ENCODE measurements at places on chromosomes 4 and X.

- DNase-seq, result no peak
Measured at GRCh38 chr4:176063718-176064117, 1.9 kb upstream of the WDR17 start.

GRCh38 chrX:38560776-38561125 is 591 bp upstream of the TSPAN7 start:
- DNase-seq, result no peak

DNA sequence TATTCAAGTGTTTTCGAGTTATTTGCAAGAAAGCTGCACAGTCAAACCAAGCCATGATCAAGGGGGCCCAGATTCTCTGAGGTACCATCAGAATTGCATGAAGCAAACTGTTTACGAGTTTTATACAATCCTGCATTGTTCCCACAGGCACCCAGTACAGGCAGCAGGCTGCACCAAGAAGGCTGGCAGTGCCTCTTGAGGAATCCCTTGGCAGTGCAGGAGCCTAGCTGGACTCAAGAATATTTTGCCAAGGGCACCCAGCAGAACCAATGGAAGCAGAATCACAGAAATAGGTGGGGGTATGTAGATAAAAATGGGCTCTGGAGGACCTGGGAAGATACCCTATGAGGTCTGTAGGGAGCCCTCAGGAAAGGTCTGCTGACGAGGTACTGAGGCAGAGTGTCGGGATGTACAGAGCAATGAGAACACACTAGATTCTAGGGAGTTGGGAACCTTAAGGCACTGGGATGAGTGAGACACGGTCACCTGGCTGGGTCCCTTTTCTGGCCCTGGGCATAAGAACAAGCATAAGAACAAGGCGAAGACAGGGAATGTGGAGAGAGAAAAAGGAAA is 2.5 kb upstream of the PLP1 start:
- DNase-seq, result no peak

- DNase-seq, result no peak
Measured at GRCh38 chr4:101254776-101255175, 92.5 kb downstream of the PPP3CA start.

DNA sequence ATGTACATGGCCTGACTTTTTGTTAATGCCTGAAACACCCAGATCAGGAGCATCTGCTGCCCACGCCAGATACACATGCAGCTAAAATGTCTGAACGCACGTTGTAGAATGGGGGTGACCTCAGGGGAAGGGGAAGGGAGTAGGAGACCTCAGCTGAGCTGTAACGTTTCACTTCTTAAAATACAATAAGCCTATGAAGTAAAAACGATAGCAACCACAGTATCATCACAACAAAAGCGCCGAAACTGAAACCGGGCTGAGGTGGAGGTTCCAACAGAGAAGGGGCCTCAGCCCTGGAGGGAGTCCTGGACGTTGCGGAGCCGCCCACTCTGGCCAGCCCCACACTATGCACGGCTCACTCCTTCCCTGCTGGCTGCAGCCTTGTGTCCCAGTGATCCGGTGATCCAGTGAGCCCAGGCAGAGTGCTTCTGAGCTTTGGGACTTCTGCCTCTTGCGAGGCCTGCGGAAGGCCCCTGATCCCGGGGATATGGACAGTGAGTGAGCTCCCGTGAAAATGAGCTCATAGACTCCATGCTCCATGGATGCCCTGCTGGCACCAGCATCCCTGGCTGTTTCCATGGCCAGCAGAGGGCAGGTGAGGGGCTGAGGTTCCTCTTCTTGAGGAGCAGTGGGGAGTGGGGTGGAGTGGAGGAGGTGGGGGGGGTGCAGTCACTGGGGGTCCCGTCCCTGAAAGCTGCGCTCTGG is 52.0 kb downstream of the HMX1 start:
- no peak for DNase-seq

DNA sequence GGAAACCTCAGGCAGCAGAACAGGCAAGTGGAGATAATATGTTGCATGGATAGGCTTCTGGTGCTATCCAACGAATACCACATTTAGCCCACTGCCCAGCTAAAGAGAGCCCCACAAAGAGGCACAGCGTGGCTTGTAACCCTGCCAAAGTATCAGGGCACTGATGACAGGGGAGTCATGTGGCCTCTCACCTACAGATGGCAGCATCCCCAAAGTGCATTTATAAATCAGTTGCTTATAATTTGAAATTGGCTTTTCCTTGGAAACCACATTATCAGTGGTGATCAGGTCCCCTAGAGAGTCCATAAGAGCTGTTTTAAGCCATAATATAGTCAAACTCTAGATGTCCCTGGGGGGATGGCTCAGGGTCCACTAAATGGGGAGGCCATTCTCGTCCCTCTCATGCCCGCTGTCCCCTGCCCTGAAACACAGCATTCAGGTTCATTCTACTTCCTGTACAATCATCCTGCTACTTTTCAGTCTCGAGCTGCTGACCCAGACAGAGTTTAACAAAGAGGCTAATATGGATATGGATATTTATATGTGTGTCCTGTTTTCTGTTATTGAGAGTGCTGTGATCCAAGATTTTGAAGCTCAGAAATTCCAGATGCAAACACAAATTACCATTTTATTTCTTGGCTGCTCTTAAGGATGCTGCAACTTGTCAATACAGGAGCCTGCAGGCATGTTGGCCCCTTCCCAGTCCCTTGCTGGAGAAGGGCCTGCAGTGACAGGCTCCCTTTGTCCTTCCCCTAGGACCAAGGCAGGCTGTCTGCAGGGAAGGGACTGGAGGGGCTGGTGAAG is 28.5 kb downstream of the SRPX start:
- DNase-seq, result no peak

DNA sequence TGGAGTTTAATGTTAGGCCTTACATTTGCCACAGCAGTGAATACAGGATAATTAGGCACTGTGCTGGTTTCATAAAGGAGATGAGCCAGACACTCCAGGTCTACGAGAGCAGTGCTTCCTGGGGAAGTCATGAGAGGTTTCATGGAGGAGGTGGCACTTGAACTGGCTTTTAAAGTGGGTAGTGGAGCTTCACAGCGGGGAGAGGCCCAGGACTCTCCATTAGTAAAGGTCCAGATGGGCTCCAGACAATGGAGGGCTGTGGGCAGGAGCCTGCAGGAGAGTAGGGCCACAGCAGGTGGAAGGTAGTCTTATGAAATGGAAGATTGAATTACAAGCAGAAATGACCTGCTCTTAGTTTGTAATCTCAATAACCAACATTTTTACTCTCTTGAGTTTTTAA is 29.0 kb downstream of the CLDN22 start:
- DNase-seq, result no peak

DNA sequence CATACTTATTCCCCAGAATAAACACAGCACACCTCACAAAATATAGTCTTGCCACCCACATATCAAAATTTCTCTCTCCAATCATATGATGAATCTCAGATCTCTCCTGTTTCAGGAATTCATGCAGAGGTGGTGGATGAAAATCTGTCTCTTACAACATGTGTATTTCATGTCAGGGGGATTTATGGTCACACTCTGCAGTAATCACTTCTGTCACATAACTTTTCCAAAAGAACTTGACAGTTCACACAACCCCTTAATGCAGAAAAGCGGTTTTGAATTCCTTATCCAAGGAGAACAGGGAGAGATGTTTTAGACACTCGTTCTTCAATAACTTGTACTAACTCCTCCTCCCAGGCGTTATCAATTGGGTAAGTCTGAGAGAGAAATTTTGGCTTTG is 180.5 kb upstream of the ETNPPL start:
- DNase-seq, result no peak

- no peak for DNase-seq
Measured at GRCh38 chr4:79662651-79663050, 254.6 kb upstream of the GK2 start.

GRCh38 chr4:144699565-144699964 is 53.6 kb downstream of the HHIP start:
- DNase-seq, result no peak

GRCh38 chrX:68440940-68441339 is 7.6 kb upstream of the OPHN1 start:
- DNase-seq, result no peak

DNA sequence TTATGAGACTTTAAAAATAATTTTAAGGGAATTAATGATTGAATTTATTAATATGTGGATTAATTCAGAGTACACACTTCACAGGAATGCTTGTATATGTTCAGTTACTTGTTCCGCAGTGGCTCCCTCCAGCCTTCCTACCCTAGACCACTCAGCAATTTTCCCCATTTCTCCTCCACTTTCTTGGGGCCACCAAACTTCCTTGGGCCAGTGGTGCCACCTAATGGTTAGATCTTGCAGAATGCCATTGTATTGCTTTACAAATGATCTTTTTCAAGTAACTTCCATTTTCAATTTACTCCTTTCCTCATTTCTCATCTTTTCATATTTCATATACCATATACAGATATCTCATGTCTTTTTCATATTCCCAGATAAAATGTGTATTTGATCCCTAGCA is 3.6 kb upstream of the RNF175 start:
- no peak for DNase-seq

DNA sequence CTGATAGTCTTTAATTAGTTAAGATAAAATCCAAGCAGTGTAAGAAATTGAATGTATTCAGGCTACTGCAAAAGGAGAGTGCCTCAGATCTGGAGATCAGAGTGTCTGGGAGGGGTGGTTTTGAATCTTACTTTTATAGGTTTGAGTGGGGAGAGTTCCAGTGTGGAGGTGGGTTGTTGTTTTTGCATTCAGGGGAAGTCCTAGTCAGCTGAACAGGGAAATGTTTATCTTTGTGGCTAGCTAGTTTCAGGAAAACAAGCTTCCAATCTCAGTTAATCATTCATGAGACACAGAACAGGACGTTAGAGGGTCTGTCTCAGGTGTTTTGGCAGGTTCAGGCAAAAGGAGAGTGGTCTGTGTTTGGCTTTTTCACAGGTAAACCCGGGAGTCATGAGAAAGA is 26.0 kb downstream of the ZNF81 start:
- DNase-seq, result no peak

- DNase-seq, result no peak
Measured at GRCh38 chrX:110044346-110045249, 41.7 kb downstream of the TMEM164 start.

GRCh38 chr4:188879598-188879997 is 740.4 kb downstream of the TRIML1 start:
- no peak for DNase-seq

- no peak for DNase-seq
Measured at GRCh38 chrX:148609515-148610327, 109.3 kb downstream of the AFF2 start.

GRCh38 chrX:74779175-74779574 is 146.1 kb downstream of the NEXMIF start:
- DNase-seq, result no peak

DNA sequence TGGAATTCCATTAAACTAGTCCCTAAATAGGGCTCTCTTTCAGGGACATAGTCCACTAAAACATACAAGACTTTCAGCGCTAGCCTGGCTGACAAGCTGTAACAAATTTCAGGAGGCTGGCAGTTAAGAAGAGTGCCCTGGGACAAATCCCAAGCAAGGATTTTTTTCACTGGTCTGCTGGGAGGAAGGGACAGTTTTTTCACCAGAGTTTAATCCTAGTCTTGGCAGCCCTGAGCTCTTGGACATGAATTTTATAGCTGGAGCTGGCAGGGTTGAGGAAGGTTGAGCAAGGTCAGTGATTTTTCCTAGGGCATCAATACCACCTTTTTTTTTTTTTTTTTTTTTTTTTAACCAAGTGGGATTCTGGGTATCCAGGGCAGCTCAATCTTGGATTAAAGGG is 184.4 kb downstream of the SH2D1A start:
- no peak for DNase-seq

DNA sequence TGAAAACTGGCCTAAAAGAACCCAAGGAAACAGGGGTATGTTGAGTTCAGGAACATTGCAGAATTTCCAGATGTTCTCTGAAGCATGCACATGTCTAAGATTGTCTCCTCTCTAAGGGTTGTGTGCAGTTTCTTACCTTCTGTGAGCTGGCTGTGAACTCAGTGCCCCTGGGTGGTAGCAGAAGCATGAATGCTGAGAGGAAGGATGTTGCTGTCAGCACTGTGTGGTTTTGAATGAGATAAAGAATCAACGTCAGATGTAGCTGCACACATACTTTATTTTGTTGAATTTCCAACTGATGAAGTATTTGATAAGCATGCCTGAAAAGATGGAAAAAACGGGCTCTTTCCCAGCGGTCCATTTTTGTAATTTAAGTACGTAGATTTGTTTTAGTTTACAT is 23.8 kb upstream of the CD38 start:
- no peak for DNase-seq

DNA sequence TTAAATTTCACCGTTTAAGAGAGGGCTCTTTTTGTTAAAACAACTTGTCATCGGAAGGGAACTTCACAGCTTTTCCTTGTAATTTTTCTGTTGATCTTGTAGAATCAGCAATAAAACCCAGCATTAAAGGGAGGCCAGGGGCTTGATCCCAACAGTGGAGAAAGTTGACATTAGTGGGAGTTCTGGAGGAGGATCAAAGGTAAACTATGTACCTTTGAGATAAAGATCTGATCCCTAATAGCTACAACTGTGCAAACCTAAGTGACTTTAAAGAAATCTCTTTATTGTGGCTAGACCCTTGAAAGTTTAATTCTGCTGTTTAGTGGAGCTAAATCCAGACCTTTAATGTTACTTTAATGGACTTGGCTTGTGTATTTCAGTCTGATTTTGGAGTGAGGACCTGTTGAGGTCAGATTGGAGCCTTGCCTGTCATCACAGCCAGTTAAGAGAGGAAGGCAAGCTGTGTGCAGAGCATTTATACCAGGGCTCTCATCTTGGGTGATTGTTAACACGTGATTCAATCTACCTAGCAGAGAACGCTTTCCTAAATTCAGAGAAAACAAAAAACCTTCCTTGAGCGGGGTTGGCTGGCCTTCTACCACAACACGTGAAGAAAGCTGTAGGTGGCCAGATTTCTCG is 1.7 kb downstream of the DOCK11 start:
- DNase-seq, result peak; percentile 10

DNA sequence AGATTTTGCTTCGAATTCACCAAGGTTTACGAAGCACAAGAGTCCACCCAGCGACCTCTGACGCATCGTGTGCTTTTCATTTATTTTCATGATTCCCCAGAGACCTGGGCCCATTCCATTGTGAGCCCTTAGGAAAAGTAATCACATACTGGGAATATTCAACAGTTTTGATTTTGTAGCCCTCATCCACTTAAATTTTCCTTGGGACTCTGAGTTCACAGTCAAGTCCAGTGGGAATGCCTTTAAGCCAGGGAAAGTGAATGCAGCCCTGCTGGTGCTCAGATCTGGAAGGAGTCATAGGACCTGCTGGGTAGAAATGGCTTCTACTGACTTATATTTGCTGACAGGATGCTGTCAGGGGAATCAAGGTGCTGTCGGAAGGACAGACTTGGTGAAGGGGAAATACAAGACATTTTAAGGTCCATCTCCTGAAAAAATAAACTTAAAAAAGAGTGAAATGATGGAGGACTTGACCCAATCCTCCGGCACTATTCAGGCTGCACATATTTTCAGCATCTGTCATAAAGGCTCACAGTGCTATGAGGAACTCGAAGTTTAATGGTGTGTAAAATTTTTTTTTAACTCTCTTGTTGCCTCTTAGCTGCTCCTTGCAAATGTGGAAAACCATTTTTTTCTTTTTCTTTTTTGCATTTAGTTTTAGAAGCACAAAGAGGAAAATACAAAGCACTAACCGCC is 204.9 kb downstream of the MID1 start:
- DNase-seq, result no peak

DNA sequence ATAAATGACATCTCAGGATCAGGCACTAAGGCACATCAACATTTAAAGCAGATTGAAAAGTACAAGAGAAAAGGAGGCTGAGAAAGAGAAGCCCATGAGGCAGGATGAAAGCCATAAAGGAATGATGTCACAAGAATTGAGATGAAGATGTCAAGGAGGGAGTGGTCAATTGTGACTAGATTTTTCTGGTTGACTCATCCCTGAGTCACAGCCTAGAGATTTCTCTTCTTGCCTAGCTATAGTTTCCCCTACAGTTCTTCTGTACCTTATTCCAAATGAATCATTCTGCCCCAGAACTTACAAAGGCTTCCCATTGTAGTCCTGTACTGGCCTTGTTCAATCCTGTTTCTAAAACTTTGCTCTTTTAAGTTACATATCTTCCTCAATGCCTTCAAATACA is 3.4 kb upstream of the USP53 start:
- DNase-seq, result peak; percentile 51

All from stimulated activated CD4-positive, alpha-beta T cell treated with anti-CD3 and anti-CD28 coated beads, TNF-alpha, amount 100 ng/mL, for 4 hours (primary cell).